ENCODE measurements at places on chromosomes 1 and 21. TPM values are rescaled to one million over a fixed set of nuclear protein-coding genes. Genes with fewer than 3 reads are reported as not detected.

DNA sequence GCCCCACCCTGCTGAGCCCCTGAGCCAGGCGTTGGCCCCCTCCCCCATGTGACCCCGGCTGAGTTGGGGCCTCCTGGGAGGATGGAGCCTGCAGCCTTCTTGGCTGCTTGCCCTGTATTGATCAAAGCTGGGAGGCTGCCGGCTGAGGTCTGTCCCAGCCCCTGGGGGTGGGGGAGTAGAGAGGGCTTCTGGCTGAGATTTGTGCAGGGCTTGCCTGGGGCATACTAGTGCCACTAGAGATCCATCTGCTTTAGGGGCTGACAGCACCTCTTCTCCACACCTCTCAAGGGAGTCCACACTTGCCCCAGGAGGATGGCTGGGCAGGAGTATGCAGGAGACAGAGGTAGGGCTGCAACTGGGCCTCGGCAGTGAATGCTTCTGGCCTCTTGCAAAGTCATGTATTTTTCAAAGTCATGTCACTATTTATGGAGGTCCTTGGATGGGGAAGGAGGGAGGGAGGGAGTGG is 53.6 kb upstream of the SSBP3 start:
- no peak for DNase-seq

GRCh38 chr1:64059556-64059955 is 143.9 kb upstream of the UBE2U start:
- no peak for DNase-seq

GRCh38 chr1:200263203-200263602 is 146.6 kb downstream of the ZNF281 start:
- no peak for DNase-seq

- DNase-seq: no peak
Measured at GRCh38 chr1:243598433-243598832, 251.6 kb downstream of the AKT3 start.

DNA sequence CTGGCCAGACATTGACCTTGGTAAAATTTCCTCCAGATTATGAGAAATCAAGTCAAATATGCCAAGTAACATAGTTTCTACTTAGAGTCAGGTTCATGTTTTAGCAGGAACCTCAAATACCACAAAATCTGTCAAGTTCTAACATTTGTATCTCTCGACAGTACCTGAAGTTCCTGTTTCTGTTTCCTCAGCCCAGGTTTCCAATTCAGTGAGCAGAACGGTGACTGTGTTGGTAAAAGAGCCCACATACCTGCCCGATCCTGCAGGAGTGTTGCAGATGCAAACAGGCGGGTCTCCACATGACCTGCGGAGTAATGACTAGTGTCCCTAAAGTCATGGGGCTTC is 57.9 kb upstream of the LGALS8 start:
- no peak for DNase-seq

- DNase-seq: no peak
Measured at GRCh38 chr1:183808296-183809027, 3.5 kb downstream of the RGL1 start.

REG4 gene
- not detected for total RNA-seq

ARHGAP29 gene
- total RNA-seq: not detected

CITED4 gene
- 17.2 TPM for total RNA-seq

Data from T-helper 17 cell (primary cell).